Tracheal epithelial cell (primary cell): ENCODE measurements at places on chromosomes 16 and 17. TPM values are rescaled to one million over a fixed set of nuclear protein-coding genes. Genes with fewer than 3 reads are reported as not detected.

The CRYM gene
- 0.64 and 1.2 TPM in 2 replicates for total RNA-seq

The CKLF gene
- total RNA-seq = 16.4 and 72.1 TPM in 2 replicates

The PDF gene
- 25.4 and 34.9 TPM in 2 replicates for total RNA-seq

The TNFRSF13B gene
- total RNA-seq = 0.24 TPM in 1 of 2 replicates, not detected in the other

The SCRN2 gene
- 19.2 and 28.9 TPM in 2 replicates for total RNA-seq

The CDR2L gene
- total RNA-seq = 8.5 and 23.4 TPM in 2 replicates

The PROCA1 gene
- 0.24 and 0.64 TPM in 2 replicates for total RNA-seq

The KRT31 gene
- 0.24 TPM in 1 of 2 replicates, not detected in the other for total RNA-seq

The TNS4 gene
- 34.2 and 56.5 TPM in 2 replicates for total RNA-seq

The CIBAR2 gene
- not detected in 2 replicates for total RNA-seq

The KRTAP9-4 gene
- total RNA-seq = not detected in 2 replicates

The TMIGD1 gene
- not detected in 2 replicates for total RNA-seq

The MT1G gene
- total RNA-seq = 4.1 TPM in 1 of 2 replicates, not detected in the other

The RAMP2 gene
- not detected in 2 replicates for total RNA-seq

The PLD2 gene
- 15.3 and 25.8 TPM in 2 replicates for total RNA-seq

The XAF1 gene
- 0.43 and 2.2 TPM in 2 replicates for total RNA-seq

The RAB34 gene
- 118 and 133 TPM in 2 replicates for total RNA-seq

The SLC25A11 gene
- 65.4 and 88.4 TPM in 2 replicates for total RNA-seq

The SLC52A1 gene
- total RNA-seq = 0.48 and 1.7 TPM in 2 replicates

The ARMC5 gene
- total RNA-seq = 8.0 and 8.3 TPM in 2 replicates

The SAP30BP gene
- total RNA-seq = 46.3 and 67.2 TPM in 2 replicates

The CSH2 gene
- total RNA-seq = not detected in 2 replicates

The MRPS7 gene
- total RNA-seq = 69.3 and 72.5 TPM in 2 replicates

The SLC7A6OS gene
- total RNA-seq = 12.8 and 15.6 TPM in 2 replicates

The TOP2A gene
- 1.9 and 8.2 TPM in 2 replicates for total RNA-seq

The OR3A1 gene
- total RNA-seq = not detected in 2 replicates

The HS3ST3A1 gene
- 1.5 and 2.4 TPM in 2 replicates for total RNA-seq

The MRPL10 gene
- total RNA-seq = 17.6 and 18.8 TPM in 2 replicates

The TBC1D3 gene
- total RNA-seq = not detected in 2 replicates

The HS3ST2 gene
- total RNA-seq = 0.64 and 4.3 TPM in 2 replicates

The CASKIN1 gene
- total RNA-seq = 0.43 and 0.96 TPM in 2 replicates

The C16orf96 gene
- total RNA-seq = under 0.01 TPM in 1 of 2 replicates, not detected in the other

The IL17C gene
- 2.2 TPM in 1 of 2 replicates, not detected in the other for total RNA-seq

The GID4 gene
- 11.3 and 12.0 TPM in 2 replicates for total RNA-seq

The FNDC8 gene
- total RNA-seq = not detected in 2 replicates

The PRM2 gene
- total RNA-seq = not detected in 2 replicates

The PDIA2 gene
- 0.24 TPM in 1 of 2 replicates, not detected in the other for total RNA-seq

The ABCA9 gene
- total RNA-seq = 0.24 TPM in 1 of 2 replicates, not detected in the other
